ENCODE measurements at places on chromosomes 13 and 19.

- no peak for DNase-seq
These were observed 97.3 kb downstream of the CACNA1A start for GRCh38 chr19:13408889-13409518.

DNA sequence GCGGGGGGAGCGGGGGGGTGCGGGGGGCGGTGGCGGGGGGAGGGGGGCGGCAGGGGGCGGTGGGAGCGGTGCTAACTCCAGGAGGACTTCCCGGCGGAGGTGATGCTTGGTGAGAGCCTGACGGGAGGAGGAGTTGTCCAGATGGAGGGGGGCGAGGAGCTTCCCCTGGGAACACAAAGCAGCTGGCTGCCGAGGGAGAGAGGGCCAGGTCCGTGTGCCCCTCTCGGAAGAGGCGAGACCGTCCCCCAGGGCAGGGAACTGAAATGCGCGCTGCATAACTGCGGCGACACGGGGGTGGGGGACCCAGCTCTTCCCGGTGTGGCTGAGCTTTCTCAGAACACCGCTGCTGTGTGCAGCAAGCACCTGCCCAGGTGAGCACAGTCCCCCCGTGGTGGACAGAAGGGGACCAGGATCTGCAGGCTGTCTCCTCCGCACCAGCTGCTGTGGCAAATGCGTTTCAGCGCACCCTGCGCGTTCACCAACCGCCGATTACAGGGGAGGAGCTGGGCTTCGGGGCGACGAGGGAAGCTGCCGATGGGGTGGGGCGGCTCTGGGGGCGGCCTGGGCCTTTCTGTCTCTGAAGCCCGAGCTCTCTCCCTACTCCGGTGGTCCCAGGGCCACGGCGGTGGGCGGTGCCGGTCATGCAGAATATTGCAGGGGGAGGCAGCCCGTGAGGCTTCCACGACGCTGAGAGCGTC is 54.7 kb upstream of the F7 start:
- no peak for DNase-seq

- no peak for DNase-seq
These were observed 1.5 kb downstream of the NFIC start for GRCh38 chr19:3367628-3368440.

DNA sequence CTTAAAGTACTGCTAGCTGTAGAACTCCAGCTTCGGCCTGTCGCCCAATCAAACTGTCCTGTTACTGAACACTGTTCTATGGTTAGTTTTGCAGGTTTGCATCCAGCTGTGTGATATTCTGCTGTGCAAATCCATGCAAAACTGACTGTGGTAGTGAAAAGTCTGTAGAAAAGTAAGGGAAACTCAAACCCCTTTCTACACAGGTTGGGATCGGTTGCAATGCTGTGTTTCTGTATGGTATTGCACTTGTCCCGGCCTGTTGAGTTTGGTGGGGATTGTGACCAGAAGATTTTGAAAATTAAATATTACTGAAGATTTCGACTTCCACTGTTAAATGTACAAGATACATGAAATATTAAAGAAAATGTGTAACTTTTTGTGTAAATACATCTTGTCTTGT is 3.6 kb downstream of the MIR17HG start:
- no peak for DNase-seq

DNA sequence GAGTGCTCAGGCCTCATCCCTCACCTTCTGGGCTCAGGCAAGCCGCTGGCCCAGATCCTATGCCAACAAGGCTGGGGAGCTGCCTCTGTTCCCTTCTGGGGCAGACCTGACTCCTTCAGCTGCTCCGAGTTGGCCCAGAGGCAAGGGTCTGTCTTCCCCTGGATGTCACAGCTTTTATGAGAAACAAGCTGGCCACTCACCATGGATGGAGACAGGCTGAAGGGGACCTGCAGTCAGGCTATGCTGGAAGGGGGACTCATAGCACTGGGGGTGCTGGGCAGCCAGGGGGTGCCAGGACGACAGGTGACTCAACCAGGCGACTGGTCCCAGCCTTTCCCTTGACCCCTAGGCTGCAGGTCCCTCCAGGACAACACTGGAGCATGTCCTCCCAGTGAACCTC is 52.4 kb upstream of the C1QTNF9B start:
- DNase-seq = no peak

DNA sequence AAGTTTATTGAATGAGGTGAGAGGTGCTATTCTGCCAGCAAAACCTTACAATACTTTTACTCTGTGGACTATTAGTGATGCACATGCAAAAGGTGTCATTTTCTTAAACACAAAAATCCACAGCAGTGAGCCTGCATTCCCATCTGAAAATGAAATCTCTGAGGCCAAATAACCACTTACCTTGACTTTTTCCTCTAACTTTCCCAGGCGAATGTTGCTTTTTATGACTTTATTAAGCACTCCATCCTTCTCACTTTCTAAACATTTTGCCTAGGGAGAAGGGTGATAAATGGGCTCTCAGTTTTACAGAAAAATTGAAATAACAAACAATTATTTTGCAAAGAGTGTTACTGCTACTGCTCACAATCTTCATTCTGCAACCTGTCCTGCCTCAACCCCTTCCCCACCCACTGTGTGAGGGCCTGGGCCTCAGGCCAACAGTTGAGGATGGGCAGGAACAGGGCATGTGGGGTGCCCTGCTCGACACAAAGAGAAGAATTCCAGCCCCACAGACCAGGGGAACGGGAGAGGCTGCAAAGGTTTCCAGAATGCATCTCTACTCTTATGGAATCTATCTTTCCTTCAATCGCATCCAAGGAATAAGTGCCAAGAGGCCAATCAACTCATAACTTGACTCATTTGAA is 18.1 kb upstream of the SLC7A9 start:
- no peak for DNase-seq

Measured in NCI-H1930 (cell line).